CD4-positive, alpha-beta T cell treated with Interleukin-10 for 1 hour (primary cell): ENCODE measurements at places on chromosomes 13 and 19.
A peak's percentile ranks its signal among the peaks of the same experiment; 100 is the strongest.

GRCh38 chr19:4550018-4550417, 9.5 kb downstream of the SEMA6B start:
- DNase-seq, result no peak

DNA sequence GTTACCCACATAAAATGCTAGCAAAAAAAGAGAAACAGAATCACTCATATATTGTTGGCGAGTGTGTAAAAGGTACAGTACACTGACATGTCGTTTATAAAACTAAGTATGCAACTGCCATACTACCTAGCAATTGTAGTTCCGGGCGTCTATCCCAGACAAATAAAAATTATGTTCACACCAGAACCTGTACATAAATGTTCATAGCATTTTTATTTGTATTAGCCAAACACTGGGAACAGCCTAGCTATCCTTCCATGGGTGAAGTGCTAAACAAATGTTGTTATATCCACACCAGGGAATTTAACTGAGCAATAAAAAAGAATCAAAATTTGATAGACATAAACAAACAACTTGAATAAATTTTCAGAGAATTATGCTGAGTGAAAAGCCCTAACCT, 28.9 kb upstream of the POSTN start:
- no peak for DNase-seq

GRCh38 chr13:99572131-99572530, 70.9 kb downstream of the TM9SF2 start:
- no peak for DNase-seq

GRCh38 chr19:29858621-29859020, 46.8 kb downstream of the CCNE1 start:
- no peak for DNase-seq

- no peak for DNase-seq
Observed at GRCh38 chr19:5128251-5128935, 159.5 kb downstream of the KDM4B start.

DNA sequence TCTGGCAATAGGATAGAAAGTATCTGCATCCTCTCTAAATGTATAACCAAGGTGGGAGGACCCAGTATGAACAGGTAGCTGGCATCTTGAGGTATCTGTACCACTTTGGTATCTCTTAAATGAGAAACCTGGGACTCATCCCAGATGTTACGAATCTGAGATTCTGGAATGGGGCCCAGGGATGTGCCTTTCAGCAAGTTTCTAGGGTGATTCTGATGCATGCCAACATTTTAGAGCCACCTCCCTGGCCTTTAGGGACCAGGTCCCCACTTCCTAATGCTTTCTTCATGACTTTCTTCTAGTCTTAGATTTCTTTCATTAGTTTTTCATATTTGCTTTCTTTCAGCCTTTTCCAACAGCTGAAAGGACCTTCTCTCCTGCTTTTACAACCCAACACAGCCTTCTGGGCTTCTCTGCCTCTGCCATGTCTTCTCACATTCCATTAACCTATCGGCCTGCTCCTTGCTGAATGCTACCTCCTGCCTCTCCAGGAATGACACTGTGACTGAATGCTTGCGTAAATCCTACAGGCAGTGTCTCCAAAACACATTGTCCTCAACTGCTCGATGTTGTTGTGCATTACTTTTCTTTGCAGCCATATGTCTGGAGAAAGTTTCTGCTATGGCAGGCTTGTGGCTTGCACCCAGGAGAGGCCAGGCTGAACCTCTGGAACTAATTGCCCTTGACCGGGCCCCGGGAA, 284.0 kb downstream of the DNAJC15 start:
- DNase-seq, result no peak

DNA sequence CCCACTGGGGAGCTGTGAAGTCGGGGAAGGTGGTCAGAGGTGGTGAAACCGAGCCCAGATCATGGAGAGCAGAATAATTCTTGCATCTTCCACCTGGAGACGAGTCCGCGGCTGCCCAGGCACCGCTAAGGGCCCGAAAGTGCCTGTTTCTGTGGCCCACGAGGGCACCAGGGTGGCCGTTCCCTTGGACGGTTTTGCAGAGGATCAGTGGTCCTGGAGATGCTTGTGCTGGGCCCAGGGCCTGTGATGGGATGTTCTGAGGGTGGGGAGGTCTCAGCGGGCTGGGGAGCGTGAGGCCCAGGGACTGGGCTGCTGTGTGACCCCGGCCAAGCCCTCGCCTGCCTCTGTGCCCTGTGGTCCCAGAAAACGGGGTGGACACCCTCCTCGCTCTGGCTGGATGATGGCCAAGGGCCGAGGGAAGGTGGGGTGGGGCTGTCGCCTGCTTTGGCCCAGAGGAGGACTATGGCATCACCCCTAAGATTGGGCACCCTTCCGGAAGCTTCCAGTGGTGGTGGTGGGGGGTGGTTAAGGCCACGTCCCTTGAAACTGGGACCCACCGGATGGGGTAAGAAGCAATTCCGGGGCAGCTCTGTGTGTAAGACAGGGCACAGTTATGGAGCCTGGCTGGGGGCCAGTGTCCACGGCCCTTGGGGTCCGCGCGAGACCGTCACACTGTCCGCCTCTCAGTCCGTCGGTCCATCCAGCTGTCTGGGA, 51.3 kb upstream of the NFIC start:
- no peak for DNase-seq

DNA sequence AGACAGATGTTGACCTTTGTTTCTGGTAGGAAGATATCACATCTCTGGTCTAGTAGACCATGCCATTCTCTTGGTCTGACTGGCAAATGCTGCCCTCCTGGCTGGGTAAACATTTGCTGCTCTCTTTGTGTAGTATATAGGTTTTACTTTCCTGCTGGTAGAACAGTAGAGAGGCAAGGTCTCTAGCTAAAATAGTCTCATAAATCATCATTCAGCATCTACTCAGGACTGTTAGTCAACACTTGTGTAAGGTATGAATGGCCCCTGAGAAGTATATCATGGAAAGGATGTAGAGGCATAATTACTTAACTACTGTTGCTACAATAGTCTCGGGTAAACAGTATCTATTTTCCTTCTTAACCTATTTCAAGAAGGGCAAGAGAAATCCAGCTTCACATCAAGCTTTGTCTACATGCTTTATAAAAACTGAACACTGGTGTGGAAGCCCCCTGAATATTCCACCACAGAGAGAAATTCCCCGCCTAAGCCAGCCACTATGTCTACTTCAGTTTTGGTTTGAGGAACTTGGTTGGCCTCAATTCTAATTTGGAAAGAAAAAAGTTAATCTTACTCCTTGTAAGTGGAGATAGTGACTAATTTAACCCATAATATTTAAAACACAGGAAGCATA, 18.4 kb upstream of the MYCBP2 start:
- peak; percentile 39 for DNase-seq

DNA sequence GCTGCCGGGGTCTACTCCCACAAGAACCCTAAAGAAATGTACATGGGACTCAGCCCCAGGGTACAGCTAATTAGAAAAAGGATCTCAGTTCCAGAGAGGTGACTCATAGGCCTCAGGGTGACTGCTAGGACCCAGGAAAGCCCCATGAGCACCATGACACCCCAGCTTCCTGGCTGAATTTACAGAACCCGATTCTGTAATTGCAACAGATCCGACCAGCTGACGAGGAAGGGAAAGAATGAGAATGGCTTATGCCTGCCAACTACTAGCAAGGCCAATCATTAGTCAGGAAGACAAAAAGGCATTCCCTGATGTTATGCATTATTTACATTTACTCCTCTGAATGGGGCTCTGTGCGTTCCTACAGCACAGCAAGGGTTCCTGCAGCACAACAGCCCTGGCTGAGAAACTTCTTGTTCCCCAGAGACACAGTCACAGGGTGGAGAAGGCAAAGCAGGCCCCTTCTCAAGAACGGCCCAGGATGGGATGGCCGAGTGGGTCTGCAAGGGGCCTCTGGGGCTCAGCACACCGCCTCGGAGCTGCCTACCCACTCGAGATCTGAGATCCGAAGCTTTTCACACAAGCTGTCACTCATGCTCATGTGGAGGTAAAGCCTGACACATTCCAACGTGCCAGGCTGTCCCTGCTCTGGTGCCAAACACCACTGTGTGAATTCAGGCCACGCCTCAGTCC, 27.2 kb downstream of the PBX4 start:
- DNase-seq, result peak; percentile 83

DNA sequence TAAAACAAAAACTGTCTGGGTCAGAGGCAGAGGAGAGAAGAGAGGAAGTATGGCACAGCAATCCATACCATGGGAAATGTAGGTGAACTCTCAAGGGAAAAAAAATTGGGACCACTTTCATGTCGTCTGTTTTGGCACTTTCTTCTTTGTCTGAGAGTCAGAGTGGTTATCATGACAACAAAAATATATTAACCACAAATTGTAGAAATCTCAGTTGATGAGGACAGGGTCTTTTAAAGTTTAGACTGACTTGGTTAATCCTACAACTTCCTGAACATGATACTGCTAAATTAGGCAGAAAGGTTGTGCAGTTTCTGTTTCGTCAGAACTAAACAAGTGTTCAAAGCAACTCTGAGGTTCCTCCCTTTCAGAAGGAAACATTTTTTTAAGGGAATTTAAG, 15.2 kb downstream of the KLF5 start:
- no peak for DNase-seq

DNA sequence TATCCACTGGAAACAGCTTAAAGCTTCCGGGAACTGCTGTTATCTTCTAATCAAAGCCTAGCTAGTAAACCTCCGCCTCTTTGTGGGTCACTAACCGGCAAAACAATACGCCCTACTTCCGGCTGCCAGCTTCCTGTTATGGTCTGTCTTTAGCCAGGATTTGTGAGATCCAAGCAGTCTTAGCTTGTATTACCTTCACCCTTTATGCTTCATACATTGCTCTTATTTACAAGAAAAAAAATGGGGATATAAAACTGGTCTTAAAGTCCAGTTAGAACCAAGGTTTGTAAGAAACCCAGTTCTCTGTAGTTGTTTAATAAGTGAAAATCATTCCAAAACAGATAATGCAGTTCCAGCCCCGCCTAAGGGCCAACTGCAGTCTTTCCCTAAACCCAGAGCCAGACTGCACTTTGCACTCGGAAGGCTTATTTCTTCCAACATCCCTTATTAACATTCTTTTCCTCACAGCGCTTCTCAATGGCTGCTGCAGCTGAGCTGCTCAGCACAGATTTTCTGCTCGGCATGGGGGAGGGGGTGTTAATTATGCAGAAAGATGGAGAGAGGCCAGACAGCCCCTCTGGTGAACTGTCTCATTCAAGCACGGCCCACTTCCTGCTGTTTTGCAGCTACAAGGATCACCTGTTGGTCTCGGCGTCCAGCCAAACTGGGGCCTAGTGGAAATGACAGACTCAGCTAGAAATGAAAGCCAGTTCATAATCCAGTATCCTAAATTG, 368.4 kb downstream of the KLF12 start:
- peak; percentile 86 for DNase-seq

DNA sequence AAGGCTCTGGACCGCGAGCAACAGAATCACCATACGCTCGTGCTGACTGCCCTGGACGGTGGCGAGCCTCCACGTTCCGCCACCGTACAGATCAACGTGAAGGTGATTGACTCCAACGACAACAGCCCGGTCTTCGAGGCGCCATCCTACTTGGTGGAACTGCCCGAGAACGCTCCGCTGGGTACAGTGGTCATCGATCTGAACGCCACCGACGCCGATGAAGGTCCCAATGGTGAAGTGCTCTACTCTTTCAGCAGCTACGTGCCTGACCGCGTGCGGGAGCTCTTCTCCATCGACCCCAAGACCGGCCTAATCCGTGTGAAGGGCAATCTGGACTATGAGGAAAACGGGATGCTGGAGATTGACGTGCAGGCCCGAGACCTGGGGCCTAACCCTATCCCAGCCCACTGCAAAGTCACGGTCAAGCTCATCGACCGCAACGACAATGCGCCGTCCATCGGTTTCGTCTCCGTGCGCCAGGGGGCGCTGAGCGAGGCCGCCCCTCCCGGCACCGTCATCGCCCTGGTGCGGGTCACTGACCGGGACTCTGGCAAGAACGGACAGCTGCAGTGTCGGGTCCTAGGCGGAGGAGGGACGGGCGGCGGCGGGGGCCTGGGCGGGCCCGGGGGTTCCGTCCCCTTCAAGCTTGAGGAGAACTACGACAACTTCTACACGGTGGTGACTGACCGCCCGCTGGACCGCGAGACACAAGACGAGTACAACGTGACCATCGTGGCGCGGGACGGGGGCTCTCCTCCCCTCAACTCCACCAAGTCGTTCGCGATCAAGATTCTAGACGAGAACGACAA, 1.8 kb downstream of the PCDH17 start:
- DNase-seq, result no peak
